Fibroblast of skin of scalp (primary cell): ENCODE measurements at places on chromosomes 5 and 9.

GRCh38 chr9:18073002-18073401 lies 401.0 kb upstream of the ADAMTSL1 start:
- DNase-seq, result no peak

DNA sequence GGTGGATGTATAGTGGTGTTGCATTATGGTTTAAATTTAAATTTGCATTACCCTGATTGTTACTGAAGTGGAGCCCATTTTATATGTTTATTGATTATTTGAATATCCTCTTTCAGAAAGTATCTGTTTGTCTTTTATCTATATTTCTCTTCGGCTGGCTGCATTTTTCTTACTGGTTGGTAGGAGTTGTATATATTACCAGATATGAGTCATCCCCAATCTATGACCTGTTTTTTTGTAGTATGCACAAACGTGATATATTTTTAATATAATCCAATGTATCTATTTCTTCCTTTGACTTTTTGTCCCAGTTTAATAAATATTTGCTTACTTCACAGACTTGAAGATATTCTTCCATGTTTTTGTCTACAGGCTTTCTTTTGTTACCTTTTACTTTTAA lies 29.3 kb upstream of the CAMK4 start:
- no peak for DNase-seq

DNA sequence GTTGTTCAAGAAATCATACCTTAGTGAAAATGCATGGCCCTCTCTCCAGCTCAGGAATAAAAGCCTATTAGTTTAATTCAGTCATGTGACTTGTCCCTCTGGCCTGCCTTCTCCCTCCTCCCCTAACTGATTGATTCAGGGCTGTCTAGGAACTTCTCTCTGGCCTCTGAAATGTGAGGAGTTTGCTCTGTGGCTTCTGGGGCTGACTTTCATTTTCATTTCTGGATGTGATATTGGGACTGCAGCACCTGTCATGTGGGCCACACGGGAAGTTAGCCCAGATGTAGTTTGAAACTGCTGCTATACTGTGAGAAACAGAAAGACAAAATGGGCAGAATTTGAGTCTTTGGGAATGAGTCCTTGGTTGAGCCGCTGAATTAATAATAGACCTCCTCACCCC lies 44.8 kb downstream of the PARP8 start:
- DNase-seq, result no peak

- no peak for DNase-seq
Observed at GRCh38 chr5:168658394-168658793, 79.2 kb upstream of the PANK3 start.

DNA sequence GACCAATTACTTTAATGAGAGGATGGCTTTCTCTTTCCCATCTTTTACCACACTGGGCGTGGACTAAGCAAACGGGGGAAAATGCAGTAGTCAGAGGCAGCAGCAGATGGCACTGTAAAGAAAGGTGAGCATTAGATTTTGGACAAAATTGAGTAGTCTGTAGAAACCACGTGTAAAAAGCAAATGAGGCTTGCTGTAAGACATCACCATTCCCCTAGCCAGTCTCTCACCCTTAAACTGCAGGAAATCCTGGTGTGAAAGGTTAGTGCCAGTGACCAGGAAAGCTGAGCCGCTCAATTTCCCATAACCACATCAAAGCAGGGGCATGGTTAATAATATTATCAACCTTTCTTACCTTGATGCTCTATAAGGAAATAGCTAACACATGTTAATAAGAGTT lies 31.8 kb downstream of the SPATA31C2 start:
- DNase-seq, result peak; percentile 12

- DNase-seq, result no peak
Observed at GRCh38 chr5:141050622-141051520, at the start of gene PCDHB1. Gene PCDHB1, plus strand, starts transcription at chr5:141051374. Its CDS starts 97 bp downstream, at chr5:141051471.

GRCh38 chr9:2359891-2360471 lies 261.6 kb upstream of the VLDLR start:
- DNase-seq, result no peak

DNA sequence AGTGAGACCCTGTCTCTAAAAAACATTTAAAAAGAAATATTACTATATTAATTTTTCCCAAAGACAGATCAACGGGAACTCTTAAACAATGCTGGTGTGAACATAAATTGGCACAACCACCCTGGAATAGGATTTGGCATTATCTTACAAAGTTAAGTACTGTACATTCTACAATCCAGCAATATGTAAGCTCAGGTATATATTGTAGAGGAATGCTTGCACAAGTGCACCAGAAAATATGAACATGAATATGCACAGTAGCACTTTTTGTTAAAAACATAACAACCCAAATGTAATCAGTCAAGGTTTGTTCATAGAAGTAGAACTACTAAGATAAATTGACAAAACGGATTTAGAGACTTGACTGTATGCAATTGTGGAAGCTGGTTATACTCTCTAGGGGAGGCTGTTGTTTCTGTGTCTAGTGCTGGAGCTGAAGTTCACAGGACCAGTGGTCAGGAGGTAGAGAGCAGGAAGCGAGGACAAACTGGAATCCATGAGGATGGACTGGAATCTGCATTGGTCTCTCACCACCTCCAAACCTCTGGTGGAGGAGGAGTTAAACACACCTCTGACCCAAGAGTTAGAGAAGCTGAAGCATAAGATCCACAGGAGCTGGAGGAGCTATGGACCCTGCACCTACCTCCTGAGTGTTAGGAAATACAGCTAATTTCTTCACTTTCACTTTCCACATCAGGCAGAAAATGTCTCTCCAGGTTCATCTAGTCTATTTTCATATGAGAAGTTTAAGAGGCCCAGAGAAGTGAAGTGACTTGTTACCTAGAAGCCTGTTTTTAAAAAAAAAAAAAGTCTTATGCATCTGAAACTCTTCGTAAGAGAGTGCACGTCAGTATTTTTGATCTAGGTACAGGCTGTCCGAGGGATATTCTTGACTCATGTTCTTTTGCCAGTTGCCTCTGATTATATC lies 20.3 kb upstream of the RIC1 start:
- no peak for DNase-seq

- DNase-seq, result peak; percentile 19
Observed at GRCh38 chr5:16411741-16412455, 53.7 kb downstream of the ZNF622 start.

DNA sequence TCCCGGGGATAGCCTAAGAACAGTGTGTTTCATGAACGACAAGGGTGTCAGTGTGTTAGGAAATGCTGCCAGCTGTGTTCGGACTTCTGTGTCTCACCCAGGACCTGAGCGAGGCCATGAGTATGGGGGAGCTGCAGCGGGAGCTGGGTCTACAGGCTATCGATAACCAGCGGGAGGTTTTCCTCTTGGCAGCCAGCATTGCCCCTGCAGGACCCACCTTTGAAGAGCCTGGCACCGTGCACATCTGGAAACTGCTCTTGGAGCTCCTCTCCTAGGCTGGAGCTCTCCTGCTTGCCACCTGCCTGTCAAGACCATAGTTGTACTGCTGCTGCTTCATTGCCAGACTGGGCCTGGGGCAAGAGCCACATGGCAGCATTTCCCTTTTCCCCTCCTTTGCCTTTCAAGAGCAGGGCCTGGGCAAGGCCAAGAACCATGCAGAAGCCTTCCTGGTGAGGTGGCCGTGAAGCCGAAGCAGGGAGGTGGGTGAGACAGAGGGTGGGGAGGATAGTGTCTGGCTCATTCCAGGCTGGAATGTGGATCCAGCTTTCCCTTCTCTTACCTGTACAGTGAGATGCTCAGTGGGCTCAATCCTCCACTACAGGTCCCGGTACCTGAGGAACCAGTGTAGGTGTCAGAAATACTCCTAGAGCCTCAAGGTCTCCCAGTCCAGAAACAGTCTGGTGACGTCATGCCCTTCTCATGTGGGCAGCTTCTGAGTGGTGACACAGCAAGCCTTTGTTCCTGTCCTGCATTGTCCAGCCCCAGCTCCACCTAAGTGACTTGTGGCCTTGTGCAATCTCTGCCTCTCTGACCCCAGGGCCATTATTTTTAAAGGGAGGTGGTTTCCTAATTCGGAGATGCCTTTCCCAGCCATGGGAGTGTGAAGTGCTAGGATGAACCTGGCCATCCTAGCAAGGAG lies 6.6 kb downstream of the ARL10 start:
- no peak for DNase-seq

DNA sequence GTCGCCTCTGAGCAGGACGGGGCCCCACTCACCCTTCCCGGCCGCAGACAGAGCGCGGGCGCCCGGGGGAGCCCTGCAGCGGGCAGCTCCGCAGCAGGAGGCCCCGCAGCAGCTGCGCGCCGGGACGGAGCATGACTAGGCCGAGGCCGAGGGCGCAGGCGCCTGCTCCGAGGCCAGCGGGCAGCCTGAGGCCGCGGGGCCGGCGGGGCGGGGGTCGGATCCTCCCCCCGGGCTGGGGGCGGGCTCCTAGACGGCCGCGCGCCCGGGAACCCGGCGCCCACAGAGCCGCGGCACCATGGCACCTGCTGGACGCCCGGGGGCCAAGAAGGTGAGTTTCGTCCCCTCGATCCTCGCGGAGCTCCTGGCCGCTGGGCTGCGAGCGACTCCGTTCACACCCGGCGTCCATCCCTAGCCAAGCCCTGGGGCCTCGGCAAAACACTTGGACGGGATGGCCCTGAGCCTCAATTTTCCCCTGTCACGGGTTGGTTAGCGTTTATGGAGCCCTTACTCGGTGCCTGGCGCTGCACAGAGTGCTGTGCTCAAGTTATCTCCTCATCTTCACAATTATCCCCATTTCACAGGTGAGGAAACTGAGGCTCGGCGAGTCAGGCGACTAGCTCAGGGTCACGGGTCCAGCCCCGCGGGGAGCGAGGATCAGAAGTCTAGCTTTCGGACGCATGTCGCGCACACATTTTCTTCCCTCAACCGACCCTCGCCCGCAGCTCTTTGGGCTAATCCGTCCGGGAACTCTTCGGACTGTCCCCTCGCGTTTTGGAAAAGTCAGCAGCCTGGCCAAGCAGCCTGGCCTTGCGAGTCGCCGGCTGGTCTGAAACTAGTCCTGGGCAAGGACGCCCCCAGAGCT lies at the start of the genes BHMT2 and DMGDH:
Gene BHMT2, plus strand, starts transcription at position 280 of the 862 bp plus-strand sequence. Its CDS starts 16 bp downstream, at position 296.
Gene DMGDH, minus strand, starts transcription at position 187 of the 862 bp plus-strand sequence. Its CDS starts 54 bp downstream, at position 133.
- DNase-seq, result peak; percentile 49

GRCh38 chr5:55191165-55191564 lies 18.2 kb upstream of the CDC20B start:
- no peak for DNase-seq

DNA sequence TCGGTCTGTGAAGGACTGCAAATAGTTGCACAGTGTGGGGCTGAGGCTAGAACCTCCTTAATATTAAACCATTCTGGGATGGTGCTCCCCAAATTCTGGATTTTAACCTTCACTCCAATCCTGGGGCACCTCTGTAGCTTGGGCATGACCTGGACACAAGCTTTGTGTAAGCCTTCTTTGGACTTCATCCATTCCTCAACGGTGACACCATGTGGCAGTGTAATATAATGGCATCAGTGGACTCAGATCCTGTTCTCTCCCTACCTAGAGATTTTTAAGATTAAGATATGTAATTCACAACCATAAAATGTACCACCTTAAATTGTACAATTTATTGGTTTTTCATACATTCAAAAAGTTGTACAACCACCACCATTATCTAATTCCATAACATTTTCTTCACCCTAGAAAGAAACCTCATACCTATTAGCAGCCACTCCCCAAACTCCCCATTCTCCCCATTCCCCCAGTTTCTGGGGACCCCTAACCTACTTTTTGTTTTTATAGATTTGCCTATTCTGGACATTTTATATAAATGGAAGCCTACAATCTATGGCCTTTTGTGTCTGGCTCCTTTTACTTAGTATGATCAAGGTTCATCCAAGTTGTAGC lies 4.8 kb upstream of the PLGRKT start:
- DNase-seq, result peak; percentile 64

DNA sequence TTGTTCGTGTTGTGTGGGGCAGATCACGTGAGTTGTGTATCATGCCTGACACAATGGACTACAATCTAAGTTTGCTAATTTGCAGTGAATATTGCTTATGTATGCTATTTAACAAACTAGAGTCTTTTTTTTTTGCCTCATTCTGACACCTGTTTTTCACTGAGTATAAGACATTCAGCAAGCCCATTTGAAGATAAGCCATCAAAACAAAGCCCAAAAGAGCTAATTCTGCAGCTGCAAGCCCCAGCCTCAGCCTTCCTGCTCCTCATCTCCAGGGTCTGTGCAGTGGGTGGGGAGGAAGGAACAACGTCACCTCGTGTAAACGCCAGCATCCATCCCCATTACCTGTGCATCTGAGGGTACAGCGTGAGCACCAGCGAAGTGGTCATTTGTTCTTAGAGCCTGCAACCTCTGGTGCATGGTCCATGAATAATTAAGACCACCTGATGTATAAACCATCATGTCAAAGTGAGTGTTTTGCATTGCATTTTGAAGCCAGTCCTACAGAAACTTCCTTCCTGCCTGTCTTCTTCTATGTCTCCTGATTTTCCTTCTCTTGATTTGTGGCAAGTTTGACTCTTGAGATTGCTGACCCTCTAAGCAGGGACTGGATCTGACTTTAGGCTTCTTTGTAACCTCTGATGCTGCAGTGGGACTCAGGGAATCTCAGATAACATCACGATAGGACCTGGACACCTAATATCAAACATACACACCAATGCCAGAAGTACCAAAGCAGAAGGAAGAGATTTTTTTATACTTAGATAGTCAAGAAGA lies 73.2 kb downstream of the FGF1 start:
- no peak for DNase-seq

DNA sequence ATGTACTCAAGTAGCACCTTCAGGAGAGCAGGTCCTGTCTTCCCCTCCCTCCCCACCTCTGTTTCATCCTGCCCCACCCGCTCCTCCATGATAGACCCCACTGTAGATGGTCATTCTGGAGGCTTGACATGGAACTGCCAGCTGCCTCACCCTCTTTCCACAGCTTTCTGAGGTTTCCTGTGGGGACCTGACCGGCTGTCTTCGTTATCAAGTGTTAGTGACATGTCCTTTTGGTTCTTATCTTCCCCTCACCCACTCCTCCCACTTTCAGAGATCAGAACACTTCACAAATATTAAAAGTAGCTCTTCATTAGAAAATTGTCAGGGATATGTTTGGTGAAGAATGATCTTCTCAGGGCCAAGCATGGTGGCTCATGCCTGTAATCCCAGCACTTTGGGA lies 52.7 kb downstream of the MEGF10 start:
- DNase-seq, result no peak

GRCh38 chr9:15693701-15694100 lies 140.9 kb downstream of the CCDC171 start:
- no peak for DNase-seq

DNA sequence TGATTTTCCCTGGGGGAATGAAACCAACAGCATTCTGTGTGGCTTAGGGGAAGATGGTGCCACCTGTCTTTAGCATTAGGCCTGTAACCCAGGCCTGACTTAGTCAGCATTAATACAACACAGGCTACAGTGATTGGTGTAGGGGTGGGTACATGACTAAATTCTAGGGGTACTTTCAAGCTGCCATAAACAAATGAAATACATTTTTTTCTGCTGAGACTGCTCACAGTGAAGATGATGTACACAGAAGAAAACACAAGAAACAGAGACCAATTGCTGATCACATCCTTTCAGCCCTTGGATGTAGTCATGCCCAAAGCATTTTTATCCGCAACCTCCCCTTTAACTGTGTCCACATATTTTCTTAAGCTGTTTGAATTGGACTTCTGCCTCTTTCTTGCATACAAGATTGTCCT lies 527.2 kb downstream of the KCTD16 start:
- peak; percentile 96 for DNase-seq
